Gastrocnemius medialis (tissue), 4 donors: ENCODE measurements at places on chromosomes 12 and 14. TPM values are rescaled to one million over a fixed set of nuclear protein-coding genes. Genes with fewer than 3 reads are reported as not detected.

Gene TEX52
- total RNA-seq = not detected

DNA sequence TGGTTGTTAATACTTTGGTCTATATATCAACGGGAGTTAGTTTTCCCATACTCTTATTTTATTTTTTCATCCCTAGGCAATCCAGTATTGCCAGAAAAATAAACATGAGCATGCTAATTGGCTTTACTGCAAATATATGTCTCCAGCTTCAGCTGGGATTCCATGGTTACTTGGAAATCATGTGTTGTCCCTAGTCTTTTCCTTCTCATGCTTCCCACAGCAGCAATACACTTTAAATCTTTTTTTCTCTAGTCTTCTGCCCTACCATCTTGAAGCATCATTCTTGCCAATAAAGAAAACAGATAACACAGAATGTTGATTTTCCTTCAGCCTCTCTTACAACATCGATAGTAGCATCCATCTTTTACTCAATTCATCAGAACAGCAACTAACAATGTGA, 60.2 kb downstream of the SLC2A13 start:
- DNase-seq = no peak
- H3K27me3 ChIP-seq = no peaks in the 10 kb centered on the region
- H3K4me3 ChIP-seq = no peak overlapping the region
- no peak overlapping the region for H3K27ac ChIP-seq
- no peaks in the 10 kb centered on the region for H3K4me1 ChIP-seq

GRCh38 chr12:31353750-31354708, 28.1 kb upstream of the SINHCAF start:
- H3K4me3 ChIP-seq = no peak overlapping the region
- H3K36me3 ChIP-seq = no peaks in the 10 kb centered on the region
- DNase-seq = no peak
- H3K27ac ChIP-seq = no peak overlapping the region
- no peaks in the 10 kb centered on the region for H3K4me1 ChIP-seq

Gene TPPP2
- total RNA-seq = 2.3 TPM

Gene RDH12
- not detected for total RNA-seq

Gene MYF6
- 1,770 TPM for total RNA-seq

DNA sequence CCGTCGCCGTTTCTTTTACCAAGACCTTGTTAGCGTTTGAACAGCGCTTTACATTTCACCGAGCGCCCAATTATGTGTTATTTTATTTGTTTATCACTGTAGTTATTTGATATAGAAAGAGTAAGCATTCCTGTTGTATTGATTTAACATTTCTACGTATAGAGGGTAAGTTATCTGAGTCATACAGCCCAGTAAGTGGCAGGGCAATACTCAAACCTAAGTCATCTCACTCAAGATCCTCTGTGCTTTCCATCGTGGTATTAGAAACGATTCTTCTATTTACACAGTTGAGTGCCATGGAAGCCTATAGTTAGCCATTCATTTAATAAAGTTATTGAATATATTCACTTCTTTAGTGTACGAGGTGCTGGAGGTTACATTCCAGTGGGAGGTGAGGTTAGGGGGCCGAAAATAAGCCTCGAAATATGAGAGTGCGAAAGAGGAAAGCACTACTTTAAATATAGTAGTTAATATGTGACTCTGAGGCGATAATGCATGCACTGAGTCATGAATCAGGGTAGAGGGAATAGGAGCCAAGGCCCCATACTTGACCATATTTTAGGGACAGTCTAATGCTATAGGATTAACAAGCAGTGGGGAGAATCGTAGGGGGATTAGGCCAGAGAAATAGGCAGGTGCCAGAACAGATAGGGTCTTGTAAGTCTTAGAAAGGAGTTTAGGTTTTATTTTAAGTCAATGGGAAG, 629 bp downstream of the RAD51AP1 start:
- peaks cover 15% of the 10 kb centered on the region for H3K4me1 ChIP-seq
- peak overlapping the region; percentile 92 for H3K4me3 ChIP-seq
- DNase-seq = no peak
- H3K36me3 ChIP-seq = no peaks in the 10 kb centered on the region
- H3K27ac ChIP-seq = no peak overlapping the region

DNA sequence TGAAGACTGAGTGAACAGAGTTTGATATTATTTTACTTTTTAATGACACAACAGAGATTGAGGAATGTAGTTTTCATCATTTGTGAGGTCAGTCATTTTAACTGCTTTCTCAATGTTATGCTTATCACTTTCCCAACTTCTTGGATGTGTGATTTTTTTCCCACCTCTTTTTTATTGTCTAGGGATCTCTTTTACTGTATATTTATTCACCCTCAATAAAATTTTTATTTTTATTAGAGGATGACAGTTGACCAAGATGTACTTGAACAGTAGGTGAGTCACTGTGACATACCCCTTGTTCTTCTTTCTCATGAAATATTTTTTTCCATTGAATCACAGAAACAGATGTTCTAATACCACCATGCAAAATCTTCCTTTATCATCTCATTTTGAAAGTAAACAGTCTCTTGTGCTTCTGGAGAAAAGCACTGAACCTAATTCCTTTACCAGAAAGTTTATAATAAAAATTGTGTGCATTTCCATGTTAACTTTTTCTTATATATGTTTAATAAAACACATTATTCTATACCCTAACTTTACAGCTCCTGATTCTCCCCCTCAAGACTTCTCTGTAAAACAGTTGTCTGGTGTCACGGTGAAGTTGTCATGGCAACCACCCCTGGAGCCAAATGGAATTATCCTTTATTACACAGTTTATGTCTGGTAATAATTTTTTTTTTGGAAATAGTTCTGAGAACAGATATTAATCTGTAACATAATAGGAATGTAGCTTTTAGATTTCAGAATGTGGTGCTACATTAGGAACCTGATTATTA, 65.9 kb downstream of the PTPRQ start:
- DNase-seq = no peak
- no peaks in the 10 kb centered on the region for H3K4me1 ChIP-seq
- H3K27ac ChIP-seq = no peak overlapping the region
- H3K4me3 ChIP-seq = no peak overlapping the region
- no peaks in the 10 kb centered on the region for H3K36me3 ChIP-seq

- no peaks in the 10 kb centered on the region for H3K4me1 ChIP-seq
- DNase-seq = no peak
- H3K27me3 ChIP-seq = no peaks in the 10 kb centered on the region
Measured at GRCh38 chr12:87988534-87988933, 40.7 kb downstream of the C12orf50 start.
